ENCODE measurements at places on chromosomes 11 and 22.

DNA sequence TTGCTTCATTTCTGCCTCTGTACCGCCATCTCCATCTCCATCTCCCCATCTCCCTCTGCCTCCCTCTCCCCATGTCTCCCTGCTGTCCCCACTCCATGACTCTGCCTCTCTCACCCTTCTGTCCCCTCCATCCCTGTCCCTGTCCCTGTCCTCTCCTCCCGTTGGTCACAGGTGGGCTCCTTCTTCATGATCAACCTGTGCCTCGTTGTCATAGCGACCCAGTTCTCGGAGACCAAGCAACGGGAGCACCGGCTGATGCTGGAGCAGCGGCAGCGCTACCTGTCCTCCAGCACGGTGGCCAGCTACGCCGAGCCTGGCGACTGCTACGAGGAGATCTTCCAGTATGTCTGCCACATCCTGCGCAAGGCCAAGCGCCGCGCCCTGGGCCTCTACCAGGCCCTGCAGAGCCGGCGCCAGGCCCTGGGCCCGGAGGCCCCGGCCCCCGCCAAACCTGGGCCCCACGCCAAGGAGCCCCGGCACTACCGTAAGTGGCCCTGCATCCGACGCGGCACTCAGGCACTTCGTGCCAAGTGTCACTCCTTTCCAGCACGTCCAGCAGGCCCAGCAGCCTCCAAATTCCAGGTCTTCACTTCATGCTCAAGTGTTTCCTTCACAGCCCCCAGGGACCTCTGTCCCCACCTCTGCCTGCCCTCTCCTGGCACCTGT is 76.0 kb downstream of the CACNA1I start:
- no peak for DNase-seq

DNA sequence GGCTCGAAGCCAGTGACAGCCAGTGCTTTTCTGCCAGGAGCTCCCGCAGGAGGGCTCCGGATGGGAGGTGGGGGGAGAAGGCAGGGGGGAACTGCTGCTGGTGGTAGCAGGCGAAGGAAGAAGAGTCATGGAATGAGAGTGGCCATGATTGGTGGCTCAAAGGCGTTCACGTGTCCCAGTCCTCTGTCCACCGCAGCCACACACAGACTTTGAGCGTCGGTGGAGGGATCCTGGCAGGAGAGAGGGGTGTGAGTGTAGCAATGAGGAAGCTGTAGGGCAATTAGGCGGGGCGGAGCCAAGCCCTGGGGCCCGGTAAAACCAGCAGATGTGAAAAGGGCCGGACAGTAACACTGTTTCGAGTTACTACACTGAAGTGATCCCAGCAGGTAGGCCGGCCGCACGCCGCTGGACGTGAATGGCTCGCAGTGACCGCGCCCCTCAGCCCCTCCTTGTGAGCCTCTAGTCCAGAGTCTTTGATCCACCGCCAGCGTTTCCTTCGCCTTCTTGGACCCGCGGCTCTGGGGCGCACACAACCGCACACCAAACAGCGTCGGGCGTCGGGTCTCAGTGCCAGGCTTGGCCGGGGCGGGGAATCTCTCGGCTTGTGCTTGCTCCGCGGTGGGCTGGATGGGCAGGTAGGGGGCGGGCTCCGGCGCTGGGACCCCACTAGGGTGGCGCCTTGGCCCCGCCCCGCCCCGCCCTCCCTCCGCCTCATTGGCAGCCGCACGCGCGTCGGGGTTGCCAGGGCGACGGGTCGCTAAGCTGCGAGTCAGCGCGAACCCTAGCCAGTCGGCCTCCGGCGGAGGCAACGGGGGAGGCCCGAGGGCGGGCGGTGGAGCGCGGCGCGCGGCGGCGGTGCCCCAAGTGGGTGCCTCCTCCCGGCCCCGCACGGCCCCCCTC is at the start of gene LRRC10B:
Gene LRRC10B, plus strand, starts transcription at position 788 of the 900 bp plus-strand sequence. CDS start 250 bp downstream, outside the sequence.
- no peak for DNase-seq

DNA sequence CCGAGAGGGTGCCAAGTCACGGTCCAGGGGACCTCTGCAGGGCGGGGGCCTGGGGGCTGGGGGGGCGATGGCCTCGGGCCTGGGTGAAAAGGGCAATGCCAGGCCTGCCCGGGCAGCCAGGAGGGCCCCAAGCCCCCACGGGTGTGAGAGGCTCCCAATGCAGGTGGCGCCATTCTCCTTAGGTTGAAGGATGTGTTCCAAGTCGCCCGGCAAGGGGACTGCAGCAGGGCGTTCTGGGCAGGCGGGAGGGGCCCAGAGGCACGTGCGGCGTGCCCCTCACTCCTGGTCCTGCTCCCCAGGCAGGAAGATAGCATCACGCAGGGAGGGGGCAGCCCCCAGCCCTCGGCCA is 730 bp upstream of the TNNI2 start:
- no peak for DNase-seq

- no peak for DNase-seq
Observed at GRCh38 chr11:36326524-36327419, 30.7 kb downstream of the PRR5L start.

GRCh38 chr11:121426476-121427399 is 25.4 kb upstream of the SORL1 start:
- no peak for DNase-seq
